Activated CD8-positive, alpha-beta memory T cell treated with anti-CD3 and anti-CD28 coated beads, Interleukin-2, amount 10 ng/mL, durations not matched to agents 7 days and 5 days (primary cell): ENCODE measurements at places on chromosomes 6 and 20. TPM values are rescaled to one million over a fixed set of nuclear protein-coding genes. Genes with fewer than 3 reads are reported as not detected.

Gene TUBB2B
- not detected for total RNA-seq

Gene SEMG1
- total RNA-seq = not detected

Gene XKR7
- total RNA-seq = not detected

Gene TRAPPC3L
- total RNA-seq = not detected

Gene RAD21L1
- 0.67 TPM for total RNA-seq

- no peak for DNase-seq
These were observed 260.0 kb downstream of the C6orf118 start for GRCh38 chr6:165049362-165049761.

DNA sequence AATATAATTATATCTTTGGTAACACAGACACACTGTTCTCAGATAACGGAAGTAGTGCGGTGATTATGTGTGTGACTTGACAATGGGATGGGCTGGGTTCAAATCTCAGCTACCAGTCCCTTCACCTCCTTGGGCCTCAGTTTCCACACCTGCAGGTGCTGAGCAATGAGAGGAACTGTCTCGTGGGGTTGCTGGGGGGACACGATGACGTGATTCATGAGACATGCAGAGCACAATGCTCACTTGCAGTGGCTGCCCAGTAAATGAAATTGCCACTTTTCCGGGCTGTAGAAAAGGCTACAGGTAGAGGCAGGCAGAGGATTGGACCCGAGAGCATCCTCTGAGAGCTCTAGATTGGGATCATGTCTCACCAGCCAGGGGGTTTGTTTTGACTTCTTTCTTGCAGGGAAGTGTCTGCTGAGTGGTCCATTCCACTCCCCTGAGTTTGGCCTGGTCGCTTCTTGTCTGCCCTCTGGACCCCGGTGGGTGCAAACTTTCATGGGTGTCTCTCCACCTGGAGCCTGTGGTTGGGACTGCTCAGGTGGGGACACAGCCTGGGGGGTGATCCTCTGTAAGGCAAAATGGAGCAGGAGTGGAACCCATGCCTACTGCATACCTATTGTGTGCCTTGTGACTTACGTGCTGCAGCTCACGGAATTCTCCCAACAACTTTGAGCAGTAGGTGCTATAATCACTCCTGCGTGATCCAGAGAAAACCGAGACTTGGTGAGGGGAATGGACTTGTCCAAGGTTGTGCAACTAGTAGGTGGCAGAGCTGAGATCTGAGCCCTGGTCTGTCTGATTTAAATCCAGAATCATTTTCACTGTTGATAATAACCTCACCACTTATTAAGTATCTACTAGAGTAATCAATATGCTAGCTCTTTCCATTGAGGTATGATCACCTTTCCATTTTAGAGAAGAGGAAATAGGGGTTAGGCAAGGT lies 147.2 kb downstream of the CEBPB start:
- no peak for DNase-seq

DNA sequence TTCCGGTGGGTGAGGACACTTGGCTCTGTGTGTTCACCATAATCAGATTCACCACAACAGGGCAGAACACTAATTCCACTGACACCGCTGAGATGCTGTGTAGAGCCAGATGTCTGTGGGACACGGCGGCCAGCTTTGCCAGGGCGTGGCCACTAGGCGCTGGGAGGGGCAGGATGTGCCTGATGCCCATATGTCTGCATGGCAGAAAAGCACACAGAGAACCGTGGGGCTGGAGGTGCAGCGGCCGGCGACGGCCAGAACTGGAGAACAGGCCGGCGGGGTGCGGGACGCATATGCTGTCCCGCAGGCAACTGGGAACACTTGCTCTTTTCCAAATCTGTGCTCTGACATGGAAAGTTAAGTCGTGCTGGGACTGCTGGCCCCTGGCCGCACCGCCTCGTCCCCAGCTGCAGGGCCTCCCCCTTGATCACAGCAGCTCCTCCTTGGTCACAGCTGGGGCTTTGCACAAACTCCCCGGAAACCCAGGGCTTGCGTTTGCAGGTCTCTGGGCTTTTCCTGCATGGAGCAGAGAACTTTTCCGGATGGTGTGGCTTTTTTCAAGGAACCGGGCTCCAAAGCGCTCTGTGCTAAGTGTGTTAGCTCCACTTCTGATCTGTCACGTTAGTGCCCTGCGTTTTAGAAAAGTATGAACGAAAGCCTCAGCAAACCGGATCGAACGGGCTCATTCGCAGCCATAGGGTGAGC lies 31.1 kb downstream of the NTSR1 start:
- peak; percentile 90 for DNase-seq

DNA sequence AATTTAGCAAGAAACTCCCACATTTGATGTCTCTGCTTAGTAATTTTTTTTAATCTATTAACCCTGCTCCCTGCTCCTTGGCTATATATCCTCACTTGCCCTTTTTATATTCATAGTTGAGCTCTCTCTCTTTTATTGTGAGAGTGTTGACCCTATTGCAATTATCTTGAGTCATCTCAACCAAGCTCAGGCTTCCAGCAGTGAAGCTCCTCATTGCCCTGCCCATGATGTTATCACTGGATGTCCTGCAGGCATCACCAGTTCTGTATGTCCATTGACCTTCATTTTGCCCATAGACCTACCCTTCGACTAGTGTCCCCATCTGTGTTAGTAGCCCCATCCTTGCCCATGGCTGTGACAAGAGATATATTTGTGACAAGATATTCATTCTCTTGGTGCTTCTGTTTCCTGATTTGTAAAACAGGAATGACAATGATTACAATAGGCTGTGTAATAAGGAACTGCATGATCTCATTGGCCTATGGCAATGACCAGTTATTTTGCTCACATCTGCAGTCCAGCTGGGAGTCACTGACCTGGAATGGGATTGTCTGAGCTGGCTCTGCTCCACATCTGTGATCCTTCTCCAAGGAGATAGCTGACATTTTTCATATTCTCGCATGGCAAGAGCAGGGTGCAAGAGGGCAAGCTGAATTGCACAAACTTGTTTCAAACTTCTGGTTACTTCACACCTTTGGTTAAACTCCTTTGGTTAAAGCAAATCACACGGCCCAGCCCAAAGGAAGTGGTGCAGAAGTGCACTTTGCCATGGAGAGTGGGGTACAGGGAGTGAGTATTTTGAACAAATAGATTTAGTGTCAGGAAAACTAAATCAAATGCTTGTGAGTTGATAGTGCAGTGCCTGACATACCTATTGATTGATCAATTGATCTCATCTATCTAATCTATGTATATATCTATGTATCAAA lies 47.7 kb upstream of the CST5 start:
- DNase-seq = no peak

DNA sequence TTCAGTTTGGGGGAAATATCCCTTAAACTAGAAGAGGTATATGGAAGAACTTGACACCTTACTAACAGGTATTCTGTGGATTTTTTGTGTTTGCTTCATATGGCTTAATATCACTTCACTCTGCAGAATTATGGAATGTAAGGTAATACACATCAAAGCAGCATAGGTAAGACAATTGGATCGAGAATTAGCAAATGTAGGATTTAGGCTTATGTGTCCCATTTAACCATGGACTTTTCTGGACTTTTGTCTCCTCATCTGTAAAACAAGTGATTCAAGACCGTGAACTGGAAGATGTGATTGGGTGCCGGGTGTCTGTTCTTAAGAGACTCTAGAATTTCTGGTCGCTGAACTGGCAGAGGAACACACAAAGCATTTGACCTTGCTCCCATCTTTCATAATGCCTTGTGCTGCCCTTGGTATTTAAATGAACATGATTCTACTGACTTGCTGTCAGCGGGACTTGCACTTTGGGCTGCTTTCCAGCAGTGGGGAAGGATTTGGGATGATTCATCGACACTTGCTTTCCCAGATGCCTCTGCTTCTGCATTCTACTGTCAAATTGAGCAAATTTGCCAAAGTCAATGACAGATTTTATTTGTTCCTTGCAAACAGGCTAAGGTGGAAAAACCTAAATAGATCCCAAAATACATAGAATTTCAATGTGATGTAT lies 199.8 kb downstream of the PLCB1 start:
- DNase-seq = no peak

DNA sequence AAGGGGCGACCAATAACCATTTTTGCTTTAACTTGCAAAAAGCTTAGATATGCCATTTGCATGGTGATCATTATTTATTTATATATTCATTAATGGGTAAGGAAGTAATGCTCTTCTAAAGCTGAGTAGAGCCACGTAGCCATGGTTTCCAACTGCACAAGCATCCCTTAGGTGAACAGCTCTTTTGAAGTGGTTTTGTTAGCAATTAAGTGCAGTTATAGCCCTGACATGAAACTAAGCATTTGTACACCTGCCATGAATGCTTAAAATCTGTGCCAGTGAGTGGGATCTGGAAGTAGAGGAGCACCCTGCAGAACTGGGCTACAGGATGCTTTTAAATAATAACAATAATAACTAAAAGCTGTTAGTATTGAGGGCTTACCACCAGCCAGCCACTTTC lies 19.1 kb downstream of the TRAF3IP2 start:
- no peak for DNase-seq

GRCh38 chr6:168756009-168756634 lies 315.1 kb downstream of the SMOC2 start:
- no peak for DNase-seq

- DNase-seq = peak; percentile 50
These were observed 733 bp downstream of the ZBTB22 start for GRCh38 chr6:33316603-33317418.

DNA sequence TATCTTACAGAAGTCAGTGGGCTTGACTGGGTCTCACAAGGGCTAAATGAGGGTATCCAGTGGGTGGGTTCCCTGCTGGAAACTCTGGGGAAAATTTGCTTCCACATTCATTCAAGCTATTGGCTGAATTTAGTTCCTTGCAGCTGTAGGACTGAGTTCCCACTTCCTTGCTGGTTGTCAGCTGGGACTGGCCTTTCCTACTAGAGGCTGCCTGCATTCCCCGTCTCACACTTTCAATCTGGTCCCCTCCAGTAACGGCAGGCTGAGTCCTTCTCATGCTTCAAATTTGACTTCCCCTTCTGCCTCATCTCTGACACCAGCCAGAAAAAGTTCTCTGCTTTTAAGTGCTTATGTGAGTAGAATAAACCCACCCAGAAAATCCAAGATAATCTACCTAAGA lies 4.4 kb downstream of the CSNK2A1 start:
- DNase-seq = no peak

DNA sequence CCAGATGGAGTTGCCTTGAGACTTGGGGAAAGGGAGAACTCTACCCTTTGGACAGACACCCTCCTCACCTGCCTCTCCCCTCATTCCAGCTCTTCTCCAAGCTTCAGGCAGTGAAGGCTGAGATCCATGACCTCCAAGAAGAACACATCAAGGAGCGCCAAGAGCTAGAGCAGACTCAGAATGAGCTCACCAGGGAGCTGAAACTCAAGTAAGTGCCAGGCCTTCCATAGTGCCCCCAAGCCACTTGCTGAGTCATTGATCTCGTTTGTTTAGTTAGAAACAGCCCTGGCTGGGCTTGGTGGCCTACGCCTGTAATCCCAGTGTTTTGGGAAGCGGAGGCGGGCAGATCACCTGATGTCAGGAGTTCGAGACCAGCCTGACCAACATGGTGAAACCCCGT lies 39.2 kb downstream of the KIF3B start:
- DNase-seq = no peak

DNA sequence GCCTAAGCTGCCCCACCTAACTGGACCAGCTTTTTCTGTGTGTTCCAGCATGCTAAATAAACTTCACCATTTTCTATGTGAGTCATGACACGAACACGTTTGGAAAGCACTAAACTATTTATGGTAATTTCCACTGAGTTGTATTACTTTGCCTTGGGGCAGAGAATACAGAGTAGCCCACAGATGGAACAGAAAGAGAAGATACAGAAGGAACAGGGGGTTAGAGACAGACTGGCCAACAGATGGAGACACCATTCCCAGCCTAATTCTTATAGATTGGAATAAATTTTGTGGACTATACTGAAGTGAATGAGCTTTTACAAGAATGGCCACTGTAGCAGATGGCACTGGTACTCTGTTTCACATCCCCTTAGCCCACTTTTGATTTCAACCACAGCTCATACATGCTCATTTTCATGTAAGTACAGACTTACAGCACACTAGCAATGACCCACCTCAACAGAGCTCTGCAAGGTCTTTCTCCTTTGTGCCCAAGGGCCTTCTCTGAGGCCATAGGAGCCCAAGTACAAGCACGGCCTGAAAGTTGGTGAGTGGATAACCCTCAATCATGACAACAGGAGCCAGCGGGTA lies 13.1 kb upstream of the NT5DC1 start:
- DNase-seq = no peak

GRCh38 chr6:24856901-24857670 lies 58.4 kb upstream of the ARMH2 start:
- DNase-seq = peak; percentile 43

DNA sequence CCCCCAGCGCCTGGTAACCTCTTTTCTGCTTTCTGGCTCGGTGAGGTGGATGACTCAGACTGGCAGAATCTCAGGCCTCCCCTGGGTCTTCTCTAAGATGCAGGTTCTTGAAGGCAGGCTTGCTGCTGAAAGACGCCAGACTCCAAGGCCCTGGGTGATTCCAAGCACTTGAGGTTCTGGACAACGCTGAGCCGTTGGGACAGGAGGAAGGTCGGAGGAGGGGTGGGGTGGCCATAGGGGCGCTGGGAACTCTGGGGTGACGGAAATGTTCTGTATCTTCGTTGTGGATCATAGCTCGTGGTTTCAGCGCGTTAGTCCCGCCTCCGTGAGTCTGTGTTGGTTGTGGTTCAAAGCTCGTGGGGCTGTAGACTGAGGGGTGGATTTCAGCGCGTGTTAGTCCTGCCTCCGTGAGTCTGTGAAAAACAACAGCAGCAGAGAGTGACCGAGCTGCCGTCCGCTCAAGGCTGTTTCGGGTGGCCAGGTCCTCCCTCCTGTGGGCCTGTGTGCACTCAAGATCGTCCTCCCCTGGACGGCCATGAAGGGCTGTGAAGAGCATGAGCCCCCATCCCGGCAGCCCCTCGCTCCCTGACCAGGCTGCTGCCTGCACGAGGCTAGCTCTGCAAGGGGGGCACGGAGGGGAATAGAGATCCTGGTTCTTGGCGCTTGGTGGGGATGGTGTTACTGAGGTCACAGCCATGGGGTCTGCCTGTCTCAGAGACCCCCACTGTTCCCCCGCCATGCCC lies 7.7 kb downstream of the NTSR1 start:
- DNase-seq = peak; percentile 55

GRCh38 chr6:39057251-39058155 lies 8.9 kb downstream of the GLP1R start:
- DNase-seq = no peak

GRCh38 chr6:26354162-26354561 lies 10.8 kb upstream of the BTN3A2 start:
- no peak for DNase-seq

DNA sequence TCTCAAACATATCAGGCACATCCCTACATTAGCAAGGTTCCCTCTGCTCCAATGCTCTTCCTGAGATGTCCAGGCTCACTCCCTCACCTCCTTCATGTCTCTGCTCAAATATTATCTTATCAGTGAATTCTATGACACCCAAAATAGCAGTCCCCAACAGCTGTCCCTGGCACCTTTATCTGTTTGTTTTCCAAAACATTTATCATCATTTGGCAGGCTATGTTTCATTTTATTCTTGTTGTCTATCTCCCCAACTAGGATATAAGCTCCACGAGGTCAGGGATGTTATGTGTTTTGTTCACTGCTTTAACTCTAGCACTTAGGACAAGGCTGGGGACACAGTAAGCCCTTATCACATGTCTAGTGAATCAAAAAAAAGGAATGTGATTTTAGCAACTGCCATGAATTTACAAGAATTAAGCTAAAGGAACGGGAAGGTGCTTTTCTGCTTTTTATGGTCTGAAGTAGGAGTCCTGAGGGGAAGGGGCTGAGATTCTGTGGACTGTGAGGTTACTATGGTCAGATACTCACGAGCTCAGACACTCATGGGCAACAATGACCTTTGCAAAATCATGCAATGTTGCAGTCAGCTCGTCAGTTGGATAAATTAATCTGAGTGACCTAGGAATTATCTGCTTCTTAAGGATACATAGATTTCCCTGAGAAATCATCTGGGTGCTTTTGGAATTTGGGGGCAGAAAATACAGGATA lies 1.9 kb upstream of the IL22RA2 start:
- no peak for DNase-seq
